ENCODE measurements at places on chromosomes 5 and 9.

- DNase-seq: no peak
Observed at GRCh38 chr5:138029501-138029900, 3.4 kb downstream of the FAM13B start.

DNA sequence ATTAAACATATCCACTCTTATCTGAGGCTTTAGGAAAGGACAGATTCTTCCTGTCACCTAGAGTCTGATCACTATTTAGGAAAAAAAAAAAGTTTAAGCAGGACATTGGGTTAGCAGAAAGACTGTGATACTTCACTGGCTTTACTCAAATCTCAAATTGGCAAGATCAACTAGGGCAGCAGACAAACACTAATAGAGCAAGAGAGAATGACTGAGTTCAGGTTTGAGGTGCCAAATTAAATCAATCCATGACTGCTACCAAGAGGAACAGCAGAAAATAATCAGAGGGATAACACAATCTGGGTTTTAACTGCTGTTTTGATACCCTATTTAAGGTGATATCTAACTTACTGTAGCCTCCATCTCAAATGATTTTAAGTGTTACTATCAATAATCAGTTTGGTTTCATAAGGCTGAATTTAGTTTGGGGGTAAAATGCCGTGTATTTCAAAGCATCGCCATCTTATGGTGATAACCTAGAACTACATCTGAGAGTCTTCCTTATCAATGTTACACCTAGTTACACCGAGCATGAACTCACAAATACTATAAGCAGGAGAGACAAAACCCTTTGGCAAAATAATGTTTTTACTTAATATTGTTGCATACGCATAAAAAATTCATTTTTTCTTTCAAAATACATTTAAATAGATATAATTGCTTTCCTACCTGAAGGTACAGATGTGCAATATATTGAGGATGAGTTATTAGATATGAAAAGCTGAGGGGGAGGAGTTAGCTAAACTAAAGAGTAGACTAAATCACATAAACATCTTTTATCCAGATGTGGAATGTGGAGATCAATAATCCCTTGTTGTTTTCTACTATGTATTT, 286.4 kb upstream of the CDH12 start:
- no peak for DNase-seq

DNA sequence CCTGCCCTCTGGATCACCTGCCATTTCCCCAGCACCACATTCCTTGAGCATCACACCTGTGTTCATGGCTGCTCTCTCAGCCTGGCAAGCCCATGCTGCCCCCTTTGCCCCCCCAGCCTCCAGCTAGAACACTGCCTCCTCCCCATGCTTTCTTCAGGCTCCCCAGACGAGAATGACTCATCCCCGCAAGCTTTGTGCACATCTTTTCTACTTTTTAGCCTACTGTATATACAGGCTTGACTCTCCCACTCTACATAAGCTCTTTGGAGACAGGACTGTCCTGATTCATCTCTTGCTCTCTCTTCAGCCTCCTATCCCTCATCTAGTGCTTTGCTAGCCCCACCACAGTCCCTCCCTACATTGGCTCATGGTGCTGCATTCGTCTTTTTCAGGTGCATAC, 19.9 kb upstream of the GLIPR2 start:
- no peak for DNase-seq

GRCh38 chr5:142640316-142641005, 45.4 kb downstream of the FGF1 start:
- no peak for DNase-seq
